ENCODE measurements at places on chromosomes 6 and 20.

- DNase-seq: no peak
Observed at GRCh38 chr6:153424719-153425400, 293.8 kb upstream of the RGS17 start.

GRCh38 chr20:37341632-37342031 is 4.3 kb upstream of the SRC start:
- no peak for DNase-seq

DNA sequence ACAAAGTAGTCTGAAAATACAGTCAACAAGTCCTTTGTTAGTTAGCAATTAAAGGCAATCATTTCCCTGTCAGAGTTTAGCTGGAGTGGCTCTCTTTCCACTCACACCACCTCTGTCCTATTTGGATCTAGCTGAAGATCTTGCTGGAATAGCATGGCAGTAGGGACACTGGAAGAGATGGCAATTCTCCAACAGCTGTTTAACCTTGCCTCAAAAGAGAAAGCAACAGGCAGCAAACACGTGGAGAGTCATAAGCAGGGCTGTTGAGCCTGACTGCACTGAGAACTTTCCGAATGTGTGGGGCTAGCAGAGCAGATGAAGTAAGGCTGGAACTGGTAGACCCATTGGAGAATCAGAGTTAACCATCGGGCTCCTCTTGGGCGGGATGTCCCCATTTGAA is 38.0 kb upstream of the PRSS35 start:
- DNase-seq: no peak

DNA sequence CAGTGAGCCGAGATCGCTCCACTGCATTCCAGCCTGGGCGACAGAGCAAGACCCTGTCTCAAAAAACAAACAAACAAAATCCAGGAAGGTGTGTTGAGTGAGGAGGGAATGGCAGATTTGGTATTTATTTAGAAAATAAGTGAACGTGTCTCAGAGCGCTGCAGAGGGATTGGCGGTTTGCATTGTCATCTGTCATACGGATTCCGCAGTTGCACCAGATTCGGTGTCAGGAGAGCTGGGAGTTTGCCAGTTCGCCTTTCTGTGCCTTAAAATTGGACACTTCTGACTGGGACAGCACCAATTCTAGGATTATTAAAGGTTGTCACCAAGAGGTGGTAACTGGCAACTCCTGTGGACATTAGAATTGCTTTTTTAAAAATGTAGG is 912 bp downstream of the SNRNP48 start:
- no peak for DNase-seq

GRCh38 chr20:17395729-17396128 is 135.4 kb downstream of the BFSP1 start:
- no peak for DNase-seq

DNA sequence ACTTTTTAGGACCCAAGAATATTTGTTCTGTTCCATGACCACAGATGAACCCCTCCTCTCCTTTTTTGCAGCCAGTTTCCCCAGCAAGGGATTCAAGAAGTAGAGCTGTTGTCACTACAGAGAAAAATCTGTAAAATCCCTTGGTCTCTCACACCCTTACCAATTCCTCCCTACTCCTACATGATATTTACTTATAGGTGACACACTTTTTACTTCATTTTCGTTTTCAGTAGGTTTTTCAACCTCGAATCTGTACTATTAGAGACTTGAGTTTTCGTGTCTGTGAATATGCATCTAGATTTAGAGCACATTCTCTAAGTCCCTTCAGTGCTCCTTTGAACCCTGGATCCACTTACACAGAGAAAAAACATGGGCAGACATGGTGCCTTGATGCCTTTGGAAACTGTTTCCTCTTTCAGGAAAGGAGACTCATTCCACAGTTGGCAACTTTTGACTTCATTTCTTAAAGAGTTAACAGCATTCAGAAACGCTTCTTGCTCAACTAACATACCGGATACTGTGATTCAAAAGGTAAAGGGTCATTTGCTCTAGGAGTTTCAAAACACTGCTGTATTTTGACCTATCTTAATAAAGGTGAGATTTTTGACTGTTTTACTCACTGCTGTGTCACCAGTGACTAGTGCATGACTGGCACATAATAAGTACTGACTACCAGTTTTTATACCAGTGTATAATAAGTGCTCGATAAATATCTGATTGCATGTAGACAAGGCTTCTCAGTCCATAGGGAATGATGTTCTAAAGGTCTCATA is 50.6 kb downstream of the LAMA4 start:
- no peak for DNase-seq

DNA sequence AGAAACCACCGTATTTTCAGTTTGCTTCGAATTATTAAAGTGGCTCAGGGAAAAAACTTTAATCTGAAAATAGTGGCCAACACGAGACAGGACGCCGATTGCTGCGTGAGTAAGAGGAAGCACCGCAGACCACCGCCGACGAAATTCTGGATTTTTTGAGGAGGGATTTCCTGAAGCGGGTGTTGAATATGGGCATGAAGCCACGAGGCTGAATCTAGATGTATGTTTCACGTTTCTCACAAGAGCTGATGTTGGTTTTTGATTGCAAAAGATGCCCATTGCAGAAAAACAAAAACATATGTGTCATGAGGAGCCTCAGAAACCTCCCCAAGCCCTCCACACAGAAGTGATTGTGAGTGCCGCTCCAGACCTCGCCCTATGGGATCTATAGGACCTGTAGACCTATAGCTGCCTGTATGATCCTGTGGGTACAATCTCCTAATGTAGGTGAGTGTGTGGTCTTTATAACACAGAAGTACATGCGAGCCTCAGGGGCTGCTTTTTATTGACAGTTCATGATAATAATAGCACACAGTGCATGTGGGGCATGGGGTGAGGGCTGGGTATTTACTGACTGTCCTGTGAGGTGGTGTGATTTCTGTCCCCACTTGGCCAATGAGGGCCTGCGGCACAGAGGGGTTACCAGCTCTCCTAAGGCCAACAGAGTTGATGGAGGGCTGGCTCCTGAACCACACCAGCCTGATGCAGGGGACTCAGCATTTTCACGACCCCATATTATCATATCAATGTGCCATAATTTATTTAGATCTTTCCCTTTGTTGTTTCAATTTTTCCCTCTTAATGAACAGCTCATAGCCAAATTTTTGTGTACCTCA is 243.9 kb downstream of the DLL1 start:
- DNase-seq: no peak

DNA sequence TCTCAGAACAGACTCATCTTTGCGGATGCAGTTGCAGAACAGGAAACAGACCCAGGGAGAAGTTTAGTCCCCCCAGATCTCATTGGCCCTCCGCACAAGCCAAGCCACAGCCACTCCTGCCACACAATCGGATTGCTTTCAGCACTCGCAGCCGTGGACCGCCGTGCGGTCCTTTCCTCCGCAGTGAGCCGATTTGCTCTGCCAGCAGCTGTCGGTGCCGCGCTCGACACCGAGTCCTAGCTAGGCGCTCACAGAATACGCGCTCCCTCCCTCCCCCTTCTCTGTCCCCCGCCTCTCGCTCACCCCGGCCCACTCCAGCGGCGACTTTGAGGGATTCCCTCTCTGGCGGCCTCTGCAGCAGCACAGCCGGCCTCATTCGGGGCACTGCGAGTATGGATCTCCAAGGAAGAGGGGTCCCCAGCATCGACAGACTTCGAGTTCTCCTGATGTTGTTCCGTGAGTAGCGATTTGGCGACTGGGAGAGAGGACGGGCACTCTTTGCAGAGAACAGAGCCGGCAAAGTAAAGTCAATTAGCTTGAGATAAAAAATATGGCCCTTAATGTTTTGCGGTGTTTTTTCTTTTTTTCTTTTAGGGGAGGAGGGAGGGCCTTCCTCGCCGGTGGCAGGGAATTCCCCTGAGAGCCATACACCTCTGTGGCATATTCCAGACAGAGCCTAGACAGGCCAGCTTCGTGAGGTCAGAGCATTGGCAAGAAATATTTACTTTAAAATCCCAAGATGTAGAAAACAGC is at the start of gene LAMP5:
Gene LAMP5 (plus strand): TSS at position 130 of the 753 bp plus-strand sequence. CDS start 263 bp downstream, at position 393.
- DNase-seq: no peak

- DNase-seq: no peak
Observed at GRCh38 chr6:2426561-2427340, 181.3 kb upstream of the GMDS start.

DNA sequence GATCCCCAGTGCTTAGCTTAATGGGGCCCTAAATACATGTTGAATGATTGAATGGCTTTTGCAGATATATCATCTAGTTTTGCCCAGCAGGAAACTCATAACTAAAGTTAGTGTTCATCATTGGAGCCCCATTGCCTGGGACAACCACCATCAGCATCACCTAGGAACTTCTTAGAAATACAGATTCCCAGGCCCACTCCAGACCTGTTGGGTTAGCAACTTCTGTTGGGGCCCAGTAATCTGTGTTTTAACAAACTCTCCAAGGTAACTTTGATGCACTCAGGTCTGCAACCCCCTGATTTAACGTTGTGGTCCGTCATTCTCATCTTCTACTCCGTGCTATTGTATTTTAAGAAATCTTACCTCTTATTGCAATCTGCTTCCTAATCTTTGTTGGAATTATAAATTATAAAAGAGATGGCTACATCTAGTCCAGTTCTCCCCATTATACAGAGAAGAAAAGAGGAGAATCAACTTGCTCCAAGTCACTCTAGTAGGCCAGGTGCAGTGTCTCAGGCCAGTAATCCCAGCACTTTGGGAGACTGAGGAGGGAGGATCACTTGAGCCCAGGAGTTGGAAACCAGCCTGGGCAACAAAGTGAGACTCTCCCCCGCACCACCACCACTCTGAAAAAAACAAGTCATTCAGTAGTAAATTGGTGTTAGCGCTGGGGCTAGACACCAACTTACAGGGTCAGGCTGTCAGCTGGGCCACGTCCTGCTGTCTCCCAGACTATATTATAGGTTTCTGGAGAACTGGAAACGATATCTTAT is 13.7 kb downstream of the FOXP4 start:
- no peak for DNase-seq

DNA sequence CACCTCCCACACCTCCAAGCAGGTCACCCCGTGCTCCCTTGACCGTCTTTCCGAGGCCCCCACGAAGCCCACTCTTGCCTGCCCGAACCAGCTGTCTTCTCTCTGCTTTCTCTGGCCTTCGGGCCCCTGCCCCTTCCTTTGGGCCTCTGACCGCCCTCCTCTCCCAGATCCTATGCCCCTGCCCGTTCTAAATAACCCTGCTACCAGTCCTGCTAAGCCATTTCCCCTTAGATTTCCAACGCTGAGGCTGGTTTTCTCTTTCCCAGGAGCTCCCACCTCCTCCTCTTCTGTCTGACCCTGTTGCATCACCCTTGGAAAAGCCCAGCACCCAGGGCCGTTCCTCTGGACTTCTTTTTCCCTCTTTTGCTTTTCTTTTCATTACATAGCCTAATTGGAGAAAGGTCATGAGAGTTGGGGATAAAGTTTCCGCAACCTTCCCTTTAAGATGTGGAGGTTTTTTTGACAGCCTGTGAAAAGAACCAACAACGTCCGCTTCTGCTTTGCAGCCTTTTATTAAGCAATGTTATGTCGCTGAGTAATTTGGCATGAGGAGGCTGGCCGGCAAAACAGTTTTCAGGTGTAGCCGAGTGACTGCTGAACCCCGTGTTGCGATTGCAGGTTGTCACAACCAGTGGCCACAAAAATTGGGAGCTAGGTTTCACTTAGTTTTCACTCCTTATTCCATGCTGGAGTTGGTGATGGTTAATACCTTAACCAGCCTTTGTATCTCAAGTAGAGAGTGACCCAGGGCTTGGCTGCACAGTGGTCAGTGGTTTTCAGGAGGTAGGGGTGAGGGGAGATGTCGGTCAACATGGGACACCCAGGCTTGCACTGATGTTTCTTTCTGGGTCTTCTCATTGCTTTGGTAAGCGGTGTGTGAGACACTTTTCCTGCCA is 970 bp downstream of the BLTP3A start:
- no peak for DNase-seq

DNA sequence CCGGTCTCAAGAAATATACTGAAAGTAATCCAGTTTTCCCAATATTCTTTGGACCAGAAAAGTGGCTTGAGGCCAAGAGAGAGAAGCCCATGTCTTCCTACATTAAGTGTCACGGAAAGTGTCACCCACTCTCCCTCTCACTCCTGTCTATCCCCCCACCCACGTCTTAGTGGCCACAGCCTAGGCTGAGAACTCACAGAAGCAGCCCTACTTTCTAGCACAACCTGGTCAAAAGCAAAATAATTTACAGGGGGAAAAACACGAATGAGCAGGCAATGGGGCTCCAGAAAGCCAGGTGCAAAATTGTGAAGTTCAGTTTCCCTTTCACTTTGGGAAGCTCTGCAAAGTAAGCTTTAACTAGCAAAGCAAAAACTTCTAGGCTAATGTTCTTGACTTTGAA is 118.0 kb downstream of the OPRM1 start:
- no peak for DNase-seq

DNA sequence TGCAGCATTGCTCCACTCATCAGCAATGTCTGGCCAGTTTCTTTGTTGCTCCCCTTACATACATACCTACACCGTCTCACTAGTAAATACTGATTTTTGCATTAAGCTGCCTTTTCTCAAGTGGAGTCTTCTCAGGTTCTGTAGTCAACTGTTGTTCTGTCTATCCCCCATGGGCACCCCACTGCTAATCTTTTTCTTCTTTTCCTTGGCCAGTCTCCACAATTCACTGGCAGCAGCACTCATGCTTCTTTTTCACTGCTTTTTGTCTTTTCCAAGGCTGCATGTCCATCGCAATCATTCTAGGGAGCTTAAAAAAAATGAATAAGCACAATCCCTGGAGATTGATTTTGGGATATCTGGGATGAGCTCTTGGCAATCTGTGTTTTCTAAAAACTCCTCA is 10.3 kb upstream of the ERVFRD-1 start:
- no peak for DNase-seq

DNA sequence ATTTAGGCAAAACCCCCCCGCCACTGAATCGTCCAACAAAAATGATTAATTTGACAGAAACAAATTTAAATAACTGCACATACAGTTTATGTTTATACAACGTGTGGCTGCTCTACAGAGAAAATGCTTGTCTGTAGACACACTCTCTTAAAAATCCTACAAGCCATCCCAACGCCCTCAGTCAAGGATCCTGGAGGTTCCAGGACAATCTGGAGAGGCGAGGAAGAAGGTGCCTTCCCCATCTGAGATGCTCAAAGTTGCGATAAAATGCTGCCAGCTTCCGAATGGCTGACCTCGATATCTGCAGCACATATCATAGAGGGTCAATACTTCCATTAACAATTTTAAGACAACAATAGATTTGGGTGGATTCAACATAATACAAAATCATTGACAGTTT is 25.3 kb downstream of the ZNF217 start:
- DNase-seq: no peak

GRCh38 chr20:12829170-12829569 is 179.6 kb upstream of the SPTLC3 start:
- DNase-seq: no peak

GRCh38 chr6:42507901-42508300 is 55.9 kb upstream of the UBR2 start:
- DNase-seq: no peak

DNA sequence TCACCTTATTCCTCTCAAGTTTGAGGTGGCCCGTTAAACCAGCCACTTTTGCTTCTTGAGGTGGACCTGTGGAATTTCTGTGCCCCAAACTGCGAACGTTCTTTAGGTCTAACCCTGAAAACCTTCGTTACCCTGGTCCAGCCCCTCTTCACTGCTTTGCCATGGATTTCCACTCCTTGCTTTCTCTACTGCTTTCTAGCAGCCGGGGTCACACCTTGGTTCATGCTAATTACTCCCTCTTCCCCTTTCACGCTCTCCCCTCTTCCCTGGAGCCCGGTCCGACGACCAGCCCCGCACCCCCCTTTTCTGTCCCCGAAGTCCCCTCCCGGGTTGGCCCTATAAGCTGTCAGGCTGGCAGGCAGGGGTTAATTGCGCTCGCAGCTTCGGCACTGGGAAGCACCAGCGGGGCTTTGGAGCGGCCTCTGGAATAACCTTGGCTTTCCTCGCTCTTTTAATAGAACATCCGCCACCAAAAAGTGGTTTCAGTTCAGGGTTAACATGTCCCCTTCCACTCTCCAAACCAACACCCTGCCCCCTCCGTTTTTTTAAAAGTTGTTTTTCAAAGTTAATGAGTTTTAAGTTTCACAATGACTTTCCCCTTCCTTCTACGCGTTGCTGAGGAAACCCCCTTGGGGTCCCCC is 1.4 kb upstream of the HIVEP1 start:
- DNase-seq: peak; percentile 36
